ENCODE measurements at places on chromosomes 12 and 14.

DNA sequence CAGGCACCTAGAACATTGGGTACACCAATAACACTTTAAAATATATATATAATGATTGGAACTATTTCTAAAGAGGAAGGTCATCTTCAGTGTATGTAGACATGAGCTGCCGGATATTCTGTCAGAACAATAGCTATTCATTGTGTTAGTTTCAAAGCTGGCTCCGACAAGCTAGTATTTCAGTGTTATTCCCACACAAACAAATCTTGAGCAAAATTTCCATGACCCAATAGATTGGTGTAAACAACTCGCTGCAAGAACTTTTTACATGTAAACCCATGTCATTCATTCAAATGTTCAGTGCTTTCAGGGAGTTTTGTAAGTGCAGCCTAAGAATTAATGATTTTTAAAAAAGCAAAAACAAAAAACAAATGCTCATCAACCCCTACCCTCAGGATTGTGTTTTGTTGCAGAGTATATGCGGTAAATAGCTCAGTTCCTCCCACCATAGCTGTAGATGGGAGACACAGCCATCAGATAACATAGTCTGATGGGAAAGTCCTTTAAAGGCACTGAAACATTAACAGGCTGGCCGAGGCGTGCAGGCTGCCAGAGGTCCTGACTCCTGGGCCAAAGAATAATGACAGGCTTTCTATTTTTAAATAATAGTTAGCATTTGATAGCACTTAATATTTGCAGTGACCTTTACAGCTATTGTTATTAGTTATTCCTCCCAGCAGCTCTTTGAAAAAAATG, 150.3 kb upstream of the ARHGAP5 start:
- DNase-seq, result no peak

DNA sequence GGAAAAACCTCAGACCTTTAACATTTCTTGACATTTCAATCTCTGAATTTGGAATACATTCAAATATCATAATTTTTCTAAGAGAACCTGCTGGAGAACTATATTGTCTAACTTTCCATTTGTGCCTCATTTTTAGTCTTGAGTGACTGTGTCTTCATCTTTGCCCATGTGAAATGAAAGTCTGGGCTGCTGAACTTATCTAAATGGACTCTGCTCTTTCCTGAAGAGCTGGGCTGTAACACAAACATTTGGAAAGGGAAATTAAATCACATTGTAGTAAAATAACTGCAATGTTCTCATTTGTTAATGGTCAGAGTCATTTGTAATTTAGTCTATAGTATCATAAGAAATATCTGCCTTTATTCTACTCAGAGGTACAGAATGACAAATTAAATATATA, 373.1 kb downstream of the LRIG3 start:
- DNase-seq, result no peak

DNA sequence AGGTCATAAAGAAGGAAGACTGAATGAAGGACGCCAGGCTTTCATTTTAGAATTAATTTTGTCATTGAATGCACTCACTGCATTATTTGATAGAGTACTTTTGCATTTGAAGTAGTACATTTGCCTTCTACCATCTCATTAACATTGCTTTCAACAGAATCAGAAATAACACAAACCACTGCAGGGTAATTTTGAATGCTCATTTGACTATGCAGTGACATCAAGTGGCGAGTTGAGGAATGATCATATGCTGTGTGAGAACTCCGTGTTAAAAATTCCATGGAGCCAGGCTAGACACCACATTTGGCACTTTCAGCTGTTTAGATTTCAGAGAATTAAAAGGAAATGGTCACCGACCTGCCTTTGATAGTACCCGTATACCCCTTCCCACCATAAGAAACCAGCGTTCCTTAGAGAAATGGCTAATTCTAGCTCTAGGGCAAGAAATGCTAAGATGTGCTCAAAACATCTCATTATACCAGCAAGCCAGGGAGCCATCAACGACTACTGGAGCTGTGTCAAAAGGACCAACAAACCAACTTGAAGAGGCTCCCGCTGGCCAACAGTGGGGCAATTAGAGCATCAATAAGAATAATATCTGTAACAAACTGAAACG, 16.5 kb downstream of the HEBP1 start:
- no peak for DNase-seq

- DNase-seq, result no peak
Measured at GRCh38 chr14:30988509-30988908, 36.9 kb upstream of the AP4S1 start.

DNA sequence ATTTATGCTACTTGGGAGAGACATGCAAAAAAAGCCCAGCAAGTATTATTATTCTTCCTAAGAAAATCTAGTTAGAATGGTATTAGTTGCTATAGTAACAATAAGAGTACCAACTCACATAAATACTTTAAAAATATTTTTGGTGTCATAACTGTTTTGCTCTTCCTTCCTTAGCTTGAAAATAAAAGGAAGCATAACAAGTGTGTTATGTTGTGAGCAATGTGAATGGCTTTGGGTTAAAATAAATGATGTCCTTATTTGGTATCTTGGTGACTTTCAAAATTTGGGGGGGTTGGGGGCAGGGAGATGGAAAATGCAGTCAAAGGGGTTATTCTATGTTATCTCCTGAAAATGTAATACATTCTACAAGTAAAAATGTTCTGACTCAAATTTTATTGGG, 91.0 kb downstream of the ELK3 start:
- no peak for DNase-seq

Data from stimulated activated CD8-positive, alpha-beta memory T cell treated with anti-CD3 and anti-CD28 coated beads, Interleukin-4, amount 100 ng/mL, for 1 hour (primary cell).